ENCODE measurements at places on chromosomes 3 and 15.
A peak's percentile ranks its signal among the peaks of the same experiment; 100 is the strongest.

GRCh38 chr3:23840521-23840920 lies 34.8 kb downstream of the UBE2E1 start:
- no peak for DNase-seq

- DNase-seq = no peak
Observed at GRCh38 chr15:52290800-52291199, 4.8 kb downstream of the MYO5C start.

DNA sequence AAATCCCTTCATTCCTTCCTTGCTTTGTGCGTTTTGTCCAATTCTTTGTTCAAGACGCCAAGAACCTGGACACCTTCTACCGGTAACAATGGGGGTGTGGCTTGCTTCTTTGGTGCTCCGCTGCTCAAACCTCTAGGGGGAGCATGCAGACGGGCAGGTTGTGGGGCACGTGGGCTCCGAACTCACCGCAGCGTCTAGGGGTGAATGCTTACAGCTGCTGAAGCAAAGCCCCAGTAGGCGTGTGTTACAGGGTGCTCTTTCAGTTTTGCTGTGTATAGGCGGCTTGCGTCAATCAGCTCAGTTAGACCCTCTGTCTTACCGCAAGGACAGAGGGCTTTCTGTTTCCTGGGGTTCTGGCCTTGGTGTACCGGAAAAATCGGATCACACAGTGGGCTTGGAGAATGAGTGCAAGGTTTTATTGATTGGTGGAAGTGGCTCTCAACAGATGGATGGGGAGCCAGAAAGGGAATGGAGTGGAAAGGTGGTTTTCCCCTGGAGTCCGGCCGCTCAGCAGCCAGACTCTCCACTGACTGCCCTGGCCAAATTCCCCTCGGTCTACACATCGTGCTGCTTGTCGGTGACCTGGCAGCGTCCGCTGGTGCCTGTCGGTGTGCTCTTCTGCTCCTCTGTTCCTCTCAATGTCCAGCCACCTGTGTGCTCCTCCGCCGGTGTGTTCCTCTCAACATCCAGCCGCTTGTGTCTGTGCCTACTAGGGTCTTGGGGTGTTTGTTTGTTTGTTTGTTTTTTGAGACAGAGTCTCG lies 1.2 kb upstream of the LRRC34 start:
- peak; percentile 80 for DNase-seq

DNA sequence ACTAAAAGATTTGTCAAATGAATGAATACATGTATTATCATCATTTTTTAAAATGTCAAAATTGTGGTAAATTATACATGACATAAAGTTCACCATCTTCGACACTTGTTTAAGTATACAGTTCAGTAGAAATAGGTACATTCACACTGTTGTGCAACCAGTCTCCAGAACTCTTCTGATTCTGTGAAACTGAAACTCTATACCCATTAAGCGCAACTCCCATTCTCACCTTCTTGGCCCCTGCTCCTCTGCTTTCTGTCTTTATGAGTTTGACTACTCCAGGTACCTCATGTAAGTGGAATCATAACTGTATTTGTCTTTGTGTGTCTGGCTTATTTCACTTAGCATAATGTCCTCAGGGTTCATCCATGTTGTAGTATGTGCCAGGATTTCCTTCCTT lies 50.1 kb upstream of the KBTBD8 start:
- no peak for DNase-seq

DNA sequence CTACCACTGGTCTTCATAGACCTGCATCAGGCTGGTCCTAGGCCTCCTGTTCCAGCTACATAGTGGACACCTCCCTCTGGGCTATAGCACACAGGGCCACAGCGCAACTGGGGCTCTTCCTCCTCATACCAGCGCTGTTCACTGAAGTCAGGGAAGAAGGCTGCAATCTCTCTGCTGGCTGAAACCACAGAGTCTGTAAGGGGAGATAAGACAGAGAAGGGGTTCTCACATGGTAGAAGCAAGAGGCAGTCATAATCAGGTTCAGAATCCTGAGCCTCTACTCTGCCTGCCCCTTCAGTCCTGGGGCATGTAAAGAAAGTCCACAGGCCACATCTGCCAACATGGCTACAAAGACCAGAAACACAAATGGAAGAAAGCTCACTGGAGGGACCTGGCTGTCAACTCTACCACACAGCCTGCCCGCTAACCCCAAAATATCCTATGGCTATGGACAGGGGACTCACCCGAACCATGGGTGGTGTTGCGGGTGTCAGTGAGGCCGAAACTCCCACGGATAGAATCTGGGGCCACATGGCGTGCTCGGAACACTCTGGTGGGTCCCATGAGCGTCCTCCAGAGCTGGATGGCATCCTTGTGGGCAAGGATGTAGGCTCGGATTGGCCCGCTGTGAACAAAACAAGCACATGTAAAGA lies 38.7 kb downstream of the SPINK8 start:
- no peak for DNase-seq

DNA sequence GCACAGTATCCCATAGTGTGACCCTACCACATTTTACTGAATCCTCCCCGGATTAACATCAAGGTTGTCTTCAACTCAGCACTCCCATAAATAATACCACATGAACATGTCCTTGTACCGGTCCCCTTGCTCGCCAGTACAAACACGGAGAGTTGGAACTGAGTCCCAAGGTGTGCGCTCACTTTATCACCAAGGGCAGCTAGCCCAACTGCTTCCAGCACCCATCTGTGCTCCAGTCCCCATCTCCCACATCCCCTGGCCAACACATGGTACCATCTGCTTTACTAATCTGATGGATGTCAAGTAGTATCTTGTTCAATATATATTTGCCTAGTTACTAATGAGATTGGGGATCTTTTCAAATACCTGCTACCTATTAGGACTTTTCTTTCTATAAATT lies 64.7 kb downstream of the ISG20 start:
- DNase-seq = no peak

GRCh38 chr15:60683156-60683555 lies 204.2 kb upstream of the ICE2 start:
- DNase-seq = no peak

DNA sequence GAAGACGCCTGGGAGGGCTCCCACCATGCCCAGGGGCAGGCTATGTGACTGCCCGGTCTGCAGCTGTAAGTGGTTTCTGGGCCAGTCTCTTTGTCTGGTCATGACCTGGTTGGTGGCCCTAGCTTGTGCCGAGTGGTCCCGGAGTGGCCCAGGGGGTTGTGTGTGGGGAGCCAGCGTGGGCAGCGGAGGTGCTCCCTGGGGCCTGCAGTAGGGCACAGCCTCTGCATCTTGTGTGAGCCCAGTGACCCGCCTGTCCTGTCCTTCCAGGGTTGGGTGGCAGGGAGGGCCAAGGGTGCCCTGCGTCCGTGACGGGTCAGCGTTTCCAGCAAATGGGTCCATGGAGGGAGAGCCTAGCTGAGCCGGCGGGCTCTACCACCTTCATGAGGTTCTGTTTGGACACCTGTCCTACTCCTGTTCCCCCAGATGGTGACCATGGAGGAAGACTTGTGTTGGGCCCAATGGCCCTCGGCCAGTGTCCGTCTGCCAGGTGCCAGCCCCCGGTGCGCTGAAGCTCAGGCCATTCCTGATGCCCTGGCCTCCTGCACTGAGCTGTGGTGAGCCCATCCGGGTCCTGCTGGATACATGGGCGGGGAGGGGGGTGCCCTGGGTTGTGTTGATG lies 215.4 kb downstream of the SNRPN start:
- DNase-seq = no peak

GRCh38 chr15:96358821-96359615 lies 28.5 kb downstream of the NR2F2 start:
- no peak for DNase-seq

DNA sequence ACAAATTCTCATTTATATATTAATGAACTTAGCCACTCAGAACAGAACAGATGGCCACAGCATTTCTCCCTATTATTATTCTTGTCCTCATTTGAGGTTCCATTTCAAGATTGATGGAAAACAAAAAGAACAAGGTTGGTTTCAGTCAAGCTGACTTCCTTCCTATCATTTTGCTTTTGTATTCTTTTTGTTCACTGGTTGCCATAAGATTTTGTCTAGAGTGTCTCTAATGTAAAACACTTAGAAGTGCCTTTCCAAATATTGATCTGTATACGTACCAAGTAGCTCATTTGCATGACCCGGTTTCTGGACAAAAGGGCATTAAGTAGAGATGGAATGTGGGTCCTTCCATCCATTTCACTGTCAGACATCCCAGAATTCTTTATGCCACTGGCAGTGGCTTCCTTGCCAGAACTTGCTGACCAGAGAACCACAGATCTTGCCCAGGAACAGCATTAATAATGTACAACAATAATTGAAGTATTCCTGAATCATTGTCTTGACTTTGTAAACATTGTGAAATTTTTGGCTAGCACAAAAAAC lies 63.8 kb downstream of the PEX5L start:
- no peak for DNase-seq

DNA sequence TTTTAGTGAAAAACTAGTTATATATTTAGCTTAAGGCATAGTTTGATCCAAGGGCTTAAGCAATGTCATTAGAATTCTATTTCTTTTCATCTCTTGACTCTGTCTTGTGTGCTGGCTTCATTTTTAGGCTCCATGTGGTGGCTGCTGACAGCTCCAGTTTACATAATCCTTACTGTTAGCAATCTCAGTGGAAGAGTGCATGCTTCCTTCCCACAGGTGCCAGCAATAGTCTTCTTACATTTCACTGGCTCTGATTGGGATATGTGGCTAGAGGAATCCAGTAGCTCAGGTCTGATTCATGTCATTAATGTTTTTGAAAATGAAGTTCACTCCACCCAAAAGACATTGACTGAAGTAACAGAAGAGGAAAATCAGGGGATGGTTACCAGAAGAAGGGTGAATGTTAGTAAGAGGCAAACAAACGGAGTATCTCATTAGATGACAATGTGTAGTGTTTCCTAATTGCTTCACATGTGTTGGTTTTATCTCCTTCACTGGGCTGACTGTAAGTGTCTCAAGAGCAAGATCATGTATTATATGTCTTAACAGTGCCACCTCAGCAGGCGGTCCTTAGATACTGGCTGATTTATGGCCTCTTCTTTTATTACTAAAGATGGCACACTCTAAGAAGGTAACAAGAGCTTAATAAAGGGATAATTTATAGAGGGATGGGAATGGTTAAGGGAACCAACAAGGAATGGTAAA lies 25.6 kb upstream of the TCF12 start:
- DNase-seq = no peak

- no peak for DNase-seq
Observed at GRCh38 chr3:144491333-144491732, 519.7 kb downstream of the DIPK2A start.

GRCh38 chr3:135629701-135630408 lies 335.7 kb upstream of the PPP2R3A start:
- no peak for DNase-seq

DNA sequence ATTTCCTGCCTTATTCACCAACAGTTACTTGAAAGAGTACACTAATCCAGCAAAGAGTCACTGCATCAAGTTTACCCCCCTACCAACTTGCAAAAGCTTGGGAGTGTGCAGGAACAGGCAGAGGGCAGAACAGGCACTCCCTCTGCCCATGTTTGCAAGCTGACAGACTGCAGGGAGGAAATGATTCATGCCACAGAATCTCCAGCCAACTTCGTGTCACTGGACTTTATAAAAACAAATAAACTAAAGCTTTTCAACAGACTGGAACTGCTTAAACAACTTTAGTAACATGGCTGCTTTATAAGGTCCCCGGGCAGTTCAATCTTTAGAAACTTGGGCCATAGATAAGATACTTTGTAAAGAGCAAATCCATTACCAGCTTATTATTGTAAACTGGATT lies 129.5 kb downstream of the THRB start:
- DNase-seq = no peak

DNA sequence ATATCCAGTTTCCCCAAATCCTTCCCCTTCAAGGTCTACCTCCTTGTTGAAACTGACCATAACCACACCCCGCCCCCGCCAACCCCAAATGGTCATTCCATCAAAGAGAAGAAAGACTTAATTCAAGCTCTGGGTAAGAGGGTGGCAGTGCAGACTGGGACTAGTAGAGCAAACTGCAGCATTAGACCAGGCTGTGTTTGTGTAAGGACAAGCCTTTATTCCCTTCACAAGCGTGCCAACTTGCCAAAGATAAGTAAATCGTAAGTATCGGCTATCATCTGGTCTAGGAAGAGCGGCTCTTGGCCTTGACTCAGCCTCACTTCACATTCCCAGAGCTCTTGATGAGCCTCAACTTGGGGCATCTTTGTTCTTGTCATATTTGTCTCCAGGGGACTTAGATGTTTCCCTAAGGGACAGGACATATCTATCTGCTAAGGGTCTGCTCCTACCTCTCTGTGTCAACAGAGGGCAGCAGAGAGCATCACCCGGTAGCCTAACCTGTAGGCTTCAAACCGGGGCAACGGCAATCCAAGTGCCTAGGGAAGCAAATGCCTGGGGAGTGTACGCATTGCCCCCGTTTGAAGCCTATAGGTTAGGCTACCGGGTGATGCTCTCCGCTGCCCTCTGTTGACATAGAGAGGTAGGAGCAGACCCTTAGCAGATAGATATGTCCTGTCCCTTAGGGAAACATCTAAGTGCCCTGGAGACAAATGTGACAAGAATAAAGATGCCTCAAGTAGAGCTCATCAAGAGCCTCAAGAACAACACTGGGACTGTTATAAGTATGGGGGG lies 8.9 kb upstream of the MAP3K13 start:
- DNase-seq = peak; percentile 74

DNA sequence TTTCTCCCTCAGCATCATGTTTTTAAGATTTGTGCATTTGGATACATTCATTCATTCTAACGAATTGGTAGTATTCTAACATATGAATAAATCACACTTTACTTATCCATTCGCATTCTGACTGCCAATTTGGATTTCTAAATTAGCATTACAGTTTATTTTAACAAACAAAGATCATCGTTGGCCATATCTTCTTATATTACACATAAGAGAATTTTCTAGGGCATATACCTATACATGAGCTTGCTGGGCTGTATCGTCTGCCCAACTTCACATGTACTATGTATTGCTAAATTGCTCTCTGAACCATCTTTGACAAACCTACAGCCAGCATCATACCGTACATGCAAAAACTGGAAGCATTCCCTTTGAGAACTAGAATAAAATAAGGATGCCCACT lies 265.8 kb upstream of the PPP2R3A start:
- no peak for DNase-seq

- DNase-seq = no peak
Observed at GRCh38 chr3:18641916-18642315, 216.8 kb upstream of the SATB1 start.

GRCh38 chr3:160482796-160483195 lies 33.2 kb upstream of the TRIM59 start:
- DNase-seq = no peak

- DNase-seq = no peak
Observed at GRCh38 chr15:35958975-35959374, 413.0 kb upstream of the DPH6 start.

GRCh38 chr3:87621667-87622066 lies 345.3 kb upstream of the POU1F1 start:
- DNase-seq = no peak

DNA sequence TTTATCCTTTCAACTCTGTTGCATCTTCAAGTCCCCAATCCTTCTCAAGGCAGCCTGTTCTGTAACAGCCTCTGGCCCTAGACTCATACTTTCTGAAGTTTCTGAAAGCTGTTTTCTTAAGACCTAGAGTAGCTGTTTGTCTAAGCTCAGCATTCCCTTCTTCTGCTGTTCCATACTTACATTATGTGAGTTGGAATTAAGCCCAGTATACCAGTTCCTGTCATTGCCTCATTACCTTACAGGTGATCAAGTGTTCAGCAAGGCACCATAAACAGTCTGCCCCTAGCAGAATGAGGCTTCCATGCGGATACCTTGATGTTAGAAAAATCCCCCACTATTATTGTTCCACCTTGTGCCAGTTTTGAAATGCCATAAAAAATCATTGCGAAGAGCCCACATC lies 180.6 kb downstream of the PLCL2 start:
- no peak for DNase-seq

Data from DND-41 (cell line).